GM23248 (cell line): ENCODE measurements at places on chromosomes 2 and 18.

DNA sequence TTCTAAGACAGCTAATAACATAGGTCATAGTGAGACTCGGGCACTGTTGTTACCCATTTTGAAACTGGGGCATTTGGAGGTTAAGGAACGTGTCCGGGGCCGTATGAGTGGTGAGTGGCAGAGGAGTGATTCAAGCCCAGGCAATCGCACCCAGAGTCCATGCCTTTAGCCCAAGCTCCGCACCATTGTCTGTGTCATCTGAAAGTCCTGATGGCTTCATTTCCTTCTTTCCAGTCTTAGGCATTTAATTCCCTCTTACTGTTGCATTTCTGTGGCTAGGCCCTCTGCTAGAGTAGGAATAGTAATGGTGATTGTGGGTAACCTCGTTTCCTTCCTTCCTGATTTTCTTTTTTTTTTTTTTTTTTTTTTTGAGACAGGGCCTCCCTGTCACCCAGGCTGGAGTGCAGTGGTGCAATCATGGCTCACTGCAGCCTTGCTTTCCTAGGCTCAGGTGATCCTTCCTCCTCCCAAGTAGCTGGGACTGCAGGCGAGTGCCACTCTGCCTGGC, 49.8 kb upstream of the ASB1 start:
- DNase-seq, result peak; percentile 23
- H3K4me1 ChIP-seq, result peaks cover 13% of the 10 kb centered on the region

- no peak overlapping the region for H3K4me3 ChIP-seq
- H3K4me1 ChIP-seq, result no peaks in the 10 kb centered on the region
- no peak overlapping the region for H3K27ac ChIP-seq
- DNase-seq, result no peak
These were observed 22.8 kb upstream of the DGKD start for GRCh38 chr2:233331536-233331935.

GRCh38 chr2:4618630-4619228, 915.4 kb downstream of the DCDC2C start:
- DNase-seq, result no peak
- no peaks in the 10 kb centered on the region for H3K36me3 ChIP-seq
- no peak overlapping the region for H3K4me3 ChIP-seq
- no peak overlapping the region for H3K27ac ChIP-seq

DNA sequence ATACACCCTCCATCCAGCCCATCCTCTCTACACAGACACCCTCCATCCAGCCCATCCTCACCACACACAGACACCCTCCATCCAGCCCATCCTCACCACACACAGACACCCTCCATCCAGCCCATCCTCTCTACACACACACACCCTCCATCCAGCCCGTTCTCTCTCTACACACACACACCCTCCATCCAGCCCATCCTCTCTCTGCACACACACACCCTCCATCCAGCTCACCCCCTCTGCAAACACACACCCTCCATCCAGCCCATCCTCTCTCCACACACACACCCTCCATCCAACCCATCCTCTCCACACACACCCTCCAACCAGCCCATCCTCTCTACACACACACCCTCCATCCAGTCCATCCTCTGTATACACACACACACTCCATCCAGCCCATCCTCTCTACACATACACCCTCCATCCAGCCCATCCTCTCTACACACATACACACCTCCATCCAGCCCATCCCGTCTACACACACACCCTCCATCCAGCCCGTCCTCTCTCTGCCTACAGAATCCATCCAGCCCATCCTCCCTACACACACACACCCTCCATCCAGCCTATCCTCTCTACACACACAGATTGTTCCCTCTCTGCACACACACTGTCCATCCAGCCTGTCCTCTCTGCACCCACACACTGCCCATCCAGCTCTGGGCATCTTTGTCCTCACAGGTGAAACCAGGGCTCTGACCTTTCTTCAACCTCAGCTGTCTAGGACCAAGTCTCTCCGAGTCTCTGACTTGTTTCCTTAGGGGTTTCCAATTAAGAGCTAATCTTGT, 81.2 kb downstream of the EIPR1 start:
- no peaks in the 10 kb centered on the region for H3K4me1 ChIP-seq
- DNase-seq, result no peak
- no peaks in the 10 kb centered on the region for H3K27me3 ChIP-seq
- H3K36me3 ChIP-seq, result no peaks in the 10 kb centered on the region
- H3K27ac ChIP-seq, result no peak overlapping the region

DNA sequence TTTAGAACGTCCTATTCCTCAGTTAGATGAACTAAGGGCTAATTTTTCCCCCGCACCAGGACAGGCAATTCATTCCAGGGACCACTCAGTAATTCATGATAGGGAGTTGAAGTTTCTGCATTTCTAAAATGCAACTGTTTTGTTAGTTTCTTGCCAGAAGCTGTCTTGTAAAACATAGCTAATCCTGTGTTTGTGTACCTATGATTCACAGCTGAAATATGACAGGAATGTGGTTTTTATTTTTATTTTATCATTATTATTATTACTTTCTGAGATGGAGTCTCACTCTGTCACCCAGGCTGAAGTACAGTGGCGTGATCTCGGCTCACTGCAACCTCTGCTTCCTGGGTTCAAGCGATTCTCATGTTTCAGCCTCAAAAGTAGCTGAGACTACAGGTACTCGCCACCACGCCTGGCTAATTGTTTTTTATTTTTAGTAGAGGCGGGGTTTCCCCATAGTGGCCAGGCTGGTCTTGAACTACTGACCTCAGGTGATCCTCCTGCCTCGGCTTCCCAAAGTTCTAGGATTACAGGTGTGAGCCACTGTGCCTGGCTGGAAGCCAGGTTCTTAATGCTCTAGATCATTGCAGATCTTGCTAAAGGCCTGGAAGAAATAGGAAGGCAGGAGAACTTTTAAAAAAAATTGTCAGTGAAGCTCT, 154.8 kb upstream of the FHL2 start:
- H3K36me3 ChIP-seq, result no peaks in the 10 kb centered on the region
- H3K27ac ChIP-seq, result no peak overlapping the region
- peaks cover 90% of the 10 kb centered on the region for H3K27me3 ChIP-seq
- H3K4me3 ChIP-seq, result no peak overlapping the region

DNA sequence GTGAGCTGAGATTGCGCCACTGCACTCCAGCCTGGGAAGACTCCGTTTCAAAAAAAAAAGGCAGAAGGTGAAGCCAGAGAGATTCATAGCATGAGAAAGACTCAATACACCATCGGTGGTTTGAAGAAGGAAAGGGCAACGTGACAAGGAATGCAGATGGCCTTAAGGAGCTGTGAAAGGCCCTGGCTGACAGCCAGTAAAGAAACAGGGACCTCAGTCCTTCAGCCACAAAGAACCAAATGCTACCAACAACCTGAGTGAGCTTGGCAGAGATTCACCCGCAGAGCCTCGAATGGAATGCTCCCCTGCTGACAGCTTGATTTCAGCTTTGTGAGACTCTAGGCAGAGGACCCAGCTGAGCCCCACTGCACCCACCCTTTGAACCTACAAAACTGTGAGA, 154.9 kb upstream of the NDUFV2 start:
- H3K27me3 ChIP-seq, result no peaks in the 10 kb centered on the region
- peak overlapping the region; percentile 92 for H3K27ac ChIP-seq
- peaks cover 64% of the 10 kb centered on the region for H3K4me1 ChIP-seq
- no peak overlapping the region for H3K4me3 ChIP-seq
- H3K36me3 ChIP-seq, result peaks cover 6% of the 10 kb centered on the region; the same call in 1 of the 2 replicates

DNA sequence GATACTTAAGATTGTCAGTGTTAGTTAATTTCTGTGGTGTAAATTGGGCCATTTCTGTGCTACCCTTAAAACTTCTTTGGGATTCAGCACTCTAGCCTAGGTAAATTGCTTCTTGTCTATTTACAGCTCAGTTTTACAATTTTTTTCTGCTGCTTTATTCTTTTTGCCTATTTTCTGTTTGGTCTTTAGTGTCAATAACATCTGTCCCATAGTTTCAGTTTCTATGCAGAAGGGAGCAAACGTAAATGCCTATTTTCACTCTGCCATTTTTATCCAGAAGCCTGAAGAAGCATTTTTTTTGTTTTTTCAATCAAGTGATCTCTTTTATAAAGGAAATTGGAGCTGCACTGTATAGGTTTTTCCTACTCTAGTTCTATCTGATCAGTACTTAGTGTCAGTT, 564.9 kb upstream of the MEX3C start:
- H3K4me3 ChIP-seq, result no peak overlapping the region
- H3K36me3 ChIP-seq, result no peaks in the 10 kb centered on the region
- H3K27me3 ChIP-seq, result no peaks in the 10 kb centered on the region
- no peak for DNase-seq
- H3K27ac ChIP-seq, result no peak overlapping the region

DNA sequence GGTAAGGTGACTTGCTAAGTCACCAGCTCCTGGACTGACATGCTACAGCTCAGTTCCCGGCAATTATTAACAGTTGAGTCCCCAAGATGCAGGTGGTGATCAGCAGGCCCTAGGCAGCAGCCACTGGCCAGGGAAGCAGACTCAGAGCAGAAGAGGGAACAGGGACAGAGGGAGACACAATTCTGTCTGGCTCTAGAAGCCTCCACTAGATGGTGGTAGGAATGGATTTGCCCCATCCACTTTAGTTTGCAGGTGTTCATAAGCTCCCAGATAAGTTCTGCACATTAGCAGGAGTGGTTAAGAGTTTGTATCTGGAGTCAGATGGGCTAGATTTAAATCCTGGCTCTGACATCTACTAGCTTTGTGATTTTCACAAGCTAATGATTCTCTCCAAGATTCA, 25.5 kb upstream of the SLC1A4 start:
- H3K4me1 ChIP-seq, result no peaks in the 10 kb centered on the region
- H3K27me3 ChIP-seq, result no peaks in the 10 kb centered on the region; the same call in 1 of the 2 replicates
- no peaks in the 10 kb centered on the region for H3K36me3 ChIP-seq
- no peak for DNase-seq
- no peak overlapping the region for H3K27ac ChIP-seq

DNA sequence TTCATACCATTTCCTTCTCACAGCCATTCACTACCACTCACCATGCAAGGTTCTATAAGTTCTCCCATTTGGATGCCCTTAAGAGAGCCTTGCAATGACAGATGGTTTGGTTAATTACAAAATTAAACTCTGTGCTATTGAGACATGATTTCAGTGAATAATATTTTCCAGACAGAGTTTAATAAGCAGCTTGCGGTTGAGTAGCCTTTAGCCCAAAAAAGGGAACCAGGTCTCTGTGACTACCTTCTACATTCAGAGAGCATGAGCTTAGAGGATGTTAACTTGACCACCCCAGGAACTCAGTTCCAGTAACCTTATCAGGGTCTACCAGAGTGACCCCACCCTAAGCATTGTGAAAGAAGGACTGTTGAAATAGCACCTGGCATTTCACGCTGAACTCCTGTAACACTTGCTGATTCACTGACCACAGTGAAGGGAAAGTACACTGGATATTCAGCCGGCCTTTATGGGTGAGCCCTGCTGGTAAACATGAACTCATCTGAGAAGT, 1173.1 kb upstream of the ZEB2 start:
- peak; percentile 90 for DNase-seq
- H3K4me3 ChIP-seq, result no peak overlapping the region
- H3K27ac ChIP-seq, result peak overlapping the region; percentile 69
- no peaks in the 10 kb centered on the region for H3K36me3 ChIP-seq
- H3K4me1 ChIP-seq, result peaks cover 14% of the 10 kb centered on the region
- H3K27me3 ChIP-seq, result no peaks in the 10 kb centered on the region

GRCh38 chr2:208062961-208063360, 37.6 kb upstream of the PLEKHM3 start:
- no peaks in the 10 kb centered on the region for H3K4me1 ChIP-seq
- H3K36me3 ChIP-seq, result no peaks in the 10 kb centered on the region
- no peak overlapping the region for H3K27ac ChIP-seq
- no peak overlapping the region for H3K4me3 ChIP-seq
- no peak for DNase-seq

DNA sequence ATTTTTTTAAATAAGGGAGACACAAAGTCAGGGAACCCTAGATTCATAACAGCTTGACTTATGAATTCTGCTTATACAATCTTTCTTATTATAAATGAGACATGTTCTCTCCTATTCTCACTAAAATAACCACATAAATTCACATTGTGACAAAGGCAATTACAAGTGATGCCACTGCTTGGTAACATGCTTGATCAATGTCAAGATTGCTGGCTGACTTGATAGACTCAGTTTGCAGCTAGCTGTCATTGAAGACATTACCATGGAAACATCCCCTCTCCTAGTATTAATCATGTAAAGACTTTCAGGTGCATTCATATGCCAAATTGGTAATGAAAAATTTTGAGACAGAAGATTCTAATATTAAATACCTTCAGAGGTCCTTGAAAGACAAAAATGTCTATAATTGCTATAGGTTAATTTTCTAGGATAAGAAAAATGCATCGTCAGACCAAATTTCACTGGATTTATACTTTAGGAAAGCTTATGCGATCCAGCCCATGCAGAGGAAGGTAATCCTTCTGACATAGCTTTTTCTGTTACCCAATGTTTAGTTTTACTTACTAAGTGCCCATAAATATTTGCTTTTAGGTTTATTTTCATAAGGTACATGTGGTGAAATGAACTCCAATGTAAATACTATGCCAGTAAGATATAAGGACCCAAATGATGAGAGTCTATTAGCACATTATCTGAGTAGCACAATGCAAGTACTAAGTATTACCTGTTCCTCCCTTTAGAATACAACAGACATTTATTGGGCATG, 32.6 kb upstream of the ENOSF1 start:
- H3K27ac ChIP-seq, result no peak overlapping the region
- no peak overlapping the region for H3K4me3 ChIP-seq
- no peak for DNase-seq
- H3K4me1 ChIP-seq, result peaks cover 3% of the 10 kb centered on the region; the same call in 1 of the 2 replicates

GRCh38 chr2:98028931-98029717, 33.4 kb upstream of the TMEM131 start:
- H3K27me3 ChIP-seq, result peaks cover 13% of the 10 kb centered on the region; the same call in 1 of the 2 replicates
- no peak overlapping the region for H3K27ac ChIP-seq
- H3K4me3 ChIP-seq, result no peak overlapping the region
- H3K4me1 ChIP-seq, result no peaks in the 10 kb centered on the region
- H3K36me3 ChIP-seq, result no peaks in the 10 kb centered on the region
- no peak for DNase-seq

DNA sequence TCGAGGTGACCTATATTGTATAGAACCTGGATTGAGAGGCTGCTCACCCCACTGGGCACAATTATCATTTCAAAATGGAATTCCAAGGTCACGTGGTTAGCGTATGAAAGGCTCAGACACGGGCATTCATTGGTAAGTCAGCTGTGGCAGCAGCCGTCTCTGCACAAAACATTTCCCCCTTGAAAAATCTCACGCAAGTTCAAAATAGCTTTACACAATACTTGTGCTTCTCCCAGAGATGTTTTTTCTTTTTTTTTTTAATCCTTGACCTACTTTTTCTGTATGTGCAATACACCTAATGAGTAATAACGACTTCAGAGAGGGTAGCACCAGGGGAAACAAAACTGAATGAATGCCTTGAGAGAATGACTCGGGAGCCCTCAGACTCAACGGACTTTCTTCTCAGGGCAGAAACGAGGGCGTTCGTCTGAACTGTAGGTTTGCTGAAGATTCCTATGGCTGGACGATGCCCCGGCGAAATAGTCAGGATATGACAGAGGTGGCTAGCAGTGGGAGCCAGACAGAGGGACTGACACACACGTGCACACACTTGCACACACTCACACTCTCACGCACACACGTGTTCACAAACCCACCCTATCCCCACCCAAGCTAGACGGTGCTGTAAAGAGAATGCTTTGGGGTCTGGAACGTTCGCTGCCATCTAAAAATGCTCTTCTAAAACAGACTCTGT, 77.8 kb downstream of the PDCL3 start:
- peak; percentile 28 for DNase-seq
- H3K4me3 ChIP-seq, result no peak overlapping the region
- no peaks in the 10 kb centered on the region for H3K4me1 ChIP-seq
- peaks cover 65% of the 10 kb centered on the region for H3K27me3 ChIP-seq

- H3K27ac ChIP-seq, result no peak overlapping the region
- no peak for DNase-seq
- no peaks in the 10 kb centered on the region for H3K36me3 ChIP-seq
- no peak overlapping the region for H3K4me3 ChIP-seq
- H3K27me3 ChIP-seq, result no peaks in the 10 kb centered on the region
These were observed 266.0 kb downstream of the RAD51AP2 start for GRCh38 chr2:17252258-17252657.

GRCh38 chr2:67567886-67568285, 170.8 kb downstream of the ETAA1 start:
- peaks cover 64% of the 10 kb centered on the region for H3K4me1 ChIP-seq
- H3K27me3 ChIP-seq, result no peaks in the 10 kb centered on the region
- peak; percentile 73 for DNase-seq
